Myometrial cell (primary cell): ENCODE measurements at places on chromosomes 11 and 22. TPM values are rescaled to one million over a fixed set of nuclear protein-coding genes. Genes with fewer than 3 reads are reported as not detected.

The SLC22A9 gene
- total RNA-seq = not detected in 2 replicates

The CAVIN3 gene
- total RNA-seq = 515 and 705 TPM in 2 replicates

The SCGB2A2 gene
- total RNA-seq = not detected in 2 replicates

The GPR83 gene
- total RNA-seq = not detected in 2 replicates

The NCR3LG1 gene
- total RNA-seq = 4.0 and 4.8 TPM in 2 replicates

The BEST1 gene
- 2.3 and 2.6 TPM in 2 replicates for total RNA-seq

The OR5P2 gene
- not detected in 2 replicates for total RNA-seq

The TRABD gene
- total RNA-seq = 35.6 and 44.1 TPM in 2 replicates

The SLC43A1 gene
- total RNA-seq = 19.9 and 20.9 TPM in 2 replicates

The SCGB1C1 gene
- total RNA-seq = not detected in 2 replicates

The ZBED5 gene
- 21.6 and 21.8 TPM in 2 replicates for total RNA-seq

The TBX10 gene
- not detected in 2 replicates for total RNA-seq

The OR8G1 gene
- total RNA-seq = not detected in 2 replicates

The MB gene
- total RNA-seq = not detected in 2 replicates
